ENCODE measurements at places on chromosomes 12 and 14.
A peak's percentile ranks its signal among the peaks of the same experiment; 100 is the strongest.

- peak; percentile 31 for DNase-seq
Observed at GRCh38 chr12:15597125-15597830, 191.9 kb downstream of the EPS8 start.

DNA sequence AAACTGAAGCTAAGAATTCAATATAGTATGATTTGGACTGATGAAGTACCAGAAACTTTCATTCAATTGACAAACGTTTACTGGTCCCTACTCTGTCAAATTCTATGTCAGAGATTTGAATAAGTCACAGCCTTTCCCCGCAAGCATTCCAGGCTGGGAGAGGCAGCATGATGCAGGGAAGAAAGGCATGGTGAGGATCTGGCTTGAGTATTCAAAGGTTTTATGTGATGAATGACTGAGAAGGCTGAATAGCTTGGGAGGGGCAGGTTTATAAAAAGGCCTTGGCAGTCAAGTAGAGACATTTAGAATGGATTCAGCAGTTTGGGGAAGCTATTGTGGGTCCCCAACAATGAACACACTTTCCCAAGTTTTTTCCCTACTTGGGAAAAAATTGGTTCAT, 431.8 kb downstream of the DPF3 start:
- DNase-seq, result no peak

DNA sequence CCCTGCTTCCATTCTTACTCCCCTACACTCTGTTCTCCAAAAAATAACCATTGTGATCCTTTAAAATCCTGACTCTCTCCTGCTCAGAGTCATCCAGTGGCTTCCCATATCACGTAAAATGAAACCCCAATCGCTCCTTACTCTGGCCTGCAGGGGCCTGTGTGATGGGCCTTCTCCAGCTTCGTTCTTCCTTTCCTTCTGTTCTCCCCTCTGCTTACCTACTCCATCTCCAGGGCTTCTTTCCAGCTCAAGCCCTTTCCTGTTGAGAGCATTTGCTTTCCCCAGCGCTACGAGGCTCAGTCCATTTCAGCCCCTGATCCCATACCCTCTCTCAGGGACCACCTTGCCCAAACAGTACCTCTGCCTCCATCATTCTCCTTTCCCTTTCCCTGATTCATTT, 144.4 kb upstream of the ARHGAP5 start:
- DNase-seq, result no peak

- no peak for DNase-seq
Observed at GRCh38 chr12:100163416-100164152, 20.9 kb upstream of the BLTP3B start.
